NB4 (cell line): ENCODE measurements at places on chromosomes 5 and 9.

DNA sequence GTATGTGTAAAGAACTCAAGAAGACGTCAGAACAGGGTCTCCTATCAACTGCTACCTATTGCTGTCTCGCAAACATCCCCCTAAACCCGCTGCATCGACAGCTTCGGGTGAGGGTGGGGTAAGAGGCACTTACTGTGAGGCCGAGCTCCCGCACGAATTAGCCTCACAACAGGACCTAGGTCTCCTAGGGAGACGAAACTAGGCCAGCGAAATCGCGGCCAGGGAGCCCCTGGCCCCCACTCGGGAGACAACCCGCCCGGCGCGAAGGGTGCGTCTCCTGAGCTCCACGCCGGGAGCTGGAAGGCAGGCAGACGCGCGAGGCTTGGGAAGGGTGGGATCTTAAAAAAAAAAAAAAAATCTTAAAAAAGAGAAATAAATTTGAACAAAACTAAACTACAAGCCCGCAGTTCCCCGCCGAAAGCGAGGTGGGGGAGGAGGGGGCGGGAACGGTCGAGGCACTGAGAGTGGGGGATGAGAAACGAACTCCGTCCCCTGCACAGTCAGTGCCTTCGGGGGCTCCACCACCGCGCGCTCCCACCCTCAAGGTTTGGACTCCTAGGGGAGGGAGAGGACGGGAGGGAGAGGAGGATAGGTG, 33.0 kb upstream of the NFIB start:
- no peak for DNase-seq

DNA sequence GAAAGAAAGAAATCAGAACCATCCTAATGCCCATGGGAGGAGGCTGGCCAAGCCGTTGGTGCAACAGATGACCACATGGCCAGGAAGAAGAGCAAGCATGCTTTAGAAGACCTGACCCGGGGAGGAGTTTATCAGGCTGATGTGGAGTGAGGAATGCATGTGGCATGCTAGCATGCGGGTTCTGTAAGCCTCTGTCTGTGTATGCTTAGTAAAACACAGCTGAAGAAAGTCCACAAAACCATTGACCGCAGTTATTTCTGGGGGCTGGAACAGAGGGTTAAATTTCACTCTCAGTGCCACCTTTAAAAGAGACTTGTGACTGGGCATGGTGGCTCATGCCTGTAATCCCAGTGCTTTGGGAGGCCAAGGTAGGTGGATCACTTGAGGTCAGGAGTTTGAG, 19.1 kb downstream of the GFI1B start:
- no peak for DNase-seq

DNA sequence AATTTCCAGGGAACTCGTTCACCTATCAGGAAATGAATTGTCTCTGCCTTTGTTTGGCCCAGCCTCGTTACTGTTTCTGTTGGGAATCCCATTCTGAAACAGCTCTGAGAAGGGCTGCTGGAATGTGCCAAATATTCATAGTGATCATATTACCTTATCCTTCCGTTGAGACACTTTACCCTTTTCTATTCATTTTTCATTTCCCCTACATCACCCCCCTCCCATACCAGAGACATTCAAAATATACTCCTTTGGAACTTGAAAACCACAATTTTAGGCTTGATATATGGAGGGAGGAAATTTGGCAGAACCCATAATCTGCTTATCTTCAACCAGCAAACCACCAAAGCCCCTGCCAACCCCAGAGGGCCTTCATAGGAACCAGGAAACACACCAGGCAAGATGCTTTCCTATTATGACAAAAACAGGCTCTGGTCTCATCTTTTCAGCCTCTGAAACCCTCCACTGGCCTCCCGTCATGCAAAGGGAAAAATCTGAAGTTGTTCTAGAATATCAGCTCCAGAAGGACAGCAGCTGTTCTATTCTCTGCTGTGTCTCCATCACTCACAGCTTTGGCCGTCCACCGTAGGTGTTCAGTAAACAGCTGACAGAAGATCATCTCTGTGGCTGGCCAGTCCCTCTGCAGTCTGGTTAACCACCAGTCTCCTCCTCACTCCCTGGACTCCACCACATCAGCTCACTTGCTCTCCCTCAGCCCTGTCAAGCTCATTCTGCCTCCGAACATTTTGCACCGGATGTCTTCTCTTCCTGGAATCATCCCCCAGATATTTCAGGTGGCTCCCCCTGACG, 217.2 kb upstream of the WWC1 start:
- DNase-seq, result no peak

DNA sequence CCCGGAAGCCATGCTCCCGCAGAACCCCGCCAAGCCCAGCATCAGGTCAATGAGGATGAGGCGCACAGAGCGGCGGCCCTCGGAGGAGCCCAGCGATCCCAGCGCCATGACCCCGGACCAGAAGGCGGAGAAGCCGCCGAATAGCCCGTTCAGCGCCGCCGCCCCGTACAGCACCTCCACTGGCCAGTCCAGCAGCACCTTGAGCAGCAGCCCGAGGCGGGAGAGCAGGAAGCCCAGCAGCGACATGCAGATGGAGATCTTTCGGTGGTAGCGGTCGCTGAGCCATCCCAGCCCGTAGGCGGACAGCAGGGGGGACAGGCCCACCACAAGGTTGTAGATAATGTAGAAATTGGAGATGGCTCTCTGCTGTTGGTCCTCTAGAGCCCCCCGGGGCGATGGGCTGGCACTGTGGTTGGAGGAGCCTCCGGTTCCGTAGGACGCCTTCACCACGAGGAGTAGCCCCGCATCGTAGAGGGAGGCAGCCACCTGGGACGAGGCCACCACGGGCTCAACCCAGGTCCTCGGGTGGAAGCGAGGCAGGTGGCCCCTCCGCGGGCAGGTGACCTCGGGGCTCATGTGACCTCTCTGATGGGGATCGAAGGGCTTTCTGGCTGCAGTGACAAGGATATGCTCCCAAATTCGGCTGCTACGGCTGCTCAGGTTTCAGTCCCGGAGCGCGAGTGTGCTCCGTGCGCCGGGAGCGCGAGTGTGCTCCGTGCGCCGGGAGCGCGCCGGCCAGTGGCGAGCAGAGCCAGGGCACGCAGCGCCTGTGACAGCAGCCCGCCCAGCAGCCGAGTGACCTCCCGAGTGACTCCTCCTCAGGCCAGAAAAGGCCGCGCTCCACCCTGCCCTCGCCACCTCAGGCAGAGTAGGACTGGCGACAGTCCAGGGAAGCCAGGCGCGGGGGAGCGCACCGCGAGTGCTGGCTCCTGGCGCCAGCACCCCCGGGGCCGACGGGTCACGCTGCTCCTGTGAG, at the start of gene SLC46A2:
Gene SLC46A2 (minus strand): TSS at position 771 of the 976 bp plus-strand sequence. CDS start 195 bp downstream, at position 576.
- DNase-seq, result no peak

- DNase-seq, result no peak
Observed at GRCh38 chr9:5042661-5043178, 57.6 kb downstream of the JAK2 start.

- no peak for DNase-seq
Observed at GRCh38 chr9:126788046-126788445, 16.8 kb upstream of the ZBTB43 start.

GRCh38 chr5:82470185-82470994, 192.2 kb upstream of the RPS23 start:
- DNase-seq, result no peak

- no peak for DNase-seq
Observed at GRCh38 chr5:78895616-78896015, 89.5 kb downstream of the ARSB start.

- DNase-seq, result no peak
Observed at GRCh38 chr5:120260651-120261050, 203.4 kb upstream of the PRR16 start.

DNA sequence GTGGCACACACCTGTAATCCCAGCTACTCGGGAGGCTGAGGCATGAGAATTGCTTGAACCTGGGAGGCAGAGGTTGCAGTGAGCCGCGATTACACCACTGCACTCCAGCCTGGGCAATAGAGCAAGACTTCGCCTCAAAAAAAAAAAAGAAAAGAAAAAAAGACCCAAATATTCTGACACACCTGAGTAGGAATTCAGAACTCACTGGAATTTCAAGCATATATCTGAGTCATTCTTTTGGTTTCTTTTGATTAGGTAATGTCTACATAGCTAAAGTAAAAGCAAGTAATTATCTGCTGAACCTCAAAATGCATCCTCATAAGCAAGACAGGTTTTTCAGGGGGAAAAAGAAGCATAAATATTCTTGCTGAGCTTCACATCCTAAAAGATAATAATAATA, 35.9 kb downstream of the ANKRD31 start:
- no peak for DNase-seq
